ENCODE measurements at places on chromosomes 2 and 18.

DNA sequence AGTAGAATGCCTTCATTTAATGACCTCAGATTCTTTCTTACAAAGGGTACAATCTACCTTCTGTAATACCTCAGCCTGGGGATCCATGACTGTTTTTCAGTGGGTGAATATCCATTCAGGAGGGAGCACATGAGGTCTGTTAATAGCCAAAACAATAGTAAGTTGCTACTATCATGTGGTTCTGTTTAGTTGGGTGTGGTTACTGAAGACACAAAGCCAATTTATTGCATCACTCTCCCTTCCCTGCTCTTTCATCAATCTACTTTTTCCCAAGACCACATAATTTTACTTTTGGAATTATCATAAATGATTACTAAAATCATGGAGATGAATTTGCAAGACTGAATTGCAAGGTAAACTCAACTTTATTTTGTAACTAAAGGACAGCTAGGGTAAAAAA, 254.2 kb downstream of the GALNT13 start:
- DNase-seq, result no peak

- no peak for DNase-seq
Measured at GRCh38 chr2:181441670-181442069, 15.5 kb upstream of the ITGA4 start.

GRCh38 chr2:231315896-231316295, 79.6 kb upstream of the B3GNT7 start:
- DNase-seq, result no peak

GRCh38 chr2:109157563-109158105, 28.6 kb downstream of the SH3RF3 start:
- DNase-seq, result no peak

DNA sequence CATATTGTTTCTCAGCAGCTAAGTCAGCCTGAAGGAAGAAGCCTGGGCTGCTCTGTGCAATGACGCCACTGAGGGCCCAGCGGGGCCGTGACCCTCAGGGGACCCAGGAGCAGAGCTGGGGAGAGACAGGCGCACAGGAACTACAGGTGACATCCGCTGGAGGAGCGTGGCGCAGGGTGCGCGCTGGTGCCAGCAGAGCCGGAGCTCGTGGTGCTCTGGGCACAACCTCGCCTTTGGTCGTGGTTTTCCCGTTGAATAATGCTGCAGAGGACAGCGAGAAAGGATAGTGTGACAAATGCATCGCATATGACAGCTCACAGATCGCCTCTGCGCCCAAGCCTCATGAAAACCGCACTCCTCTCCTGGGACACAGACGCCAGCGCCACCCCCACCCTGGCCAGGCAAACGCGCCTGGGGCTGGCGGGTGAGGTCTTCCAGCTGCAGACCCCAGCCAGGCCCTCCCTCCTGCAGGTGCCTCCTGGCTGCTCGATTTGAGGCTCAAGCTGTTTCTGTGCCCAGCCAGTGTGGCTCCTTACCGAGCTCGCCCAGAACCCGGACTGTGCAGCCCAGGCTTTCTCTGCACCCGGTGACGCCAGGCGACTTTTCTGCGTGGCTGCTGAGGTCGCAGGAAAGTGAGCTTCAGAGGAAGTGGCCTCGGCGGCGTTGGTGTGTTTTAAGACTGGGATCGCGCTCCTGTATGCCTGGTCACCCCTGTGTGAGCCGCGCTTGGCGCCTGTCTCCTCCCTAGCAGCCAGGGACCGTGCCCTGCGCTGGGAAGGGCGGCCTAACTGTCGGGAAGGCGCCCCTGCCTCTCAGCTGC, 583.1 kb upstream of the HS6ST1 start:
- no peak for DNase-seq

- no peak for DNase-seq
Measured at GRCh38 chr2:33644215-33644614, 45.1 kb upstream of the FAM98A start.

DNA sequence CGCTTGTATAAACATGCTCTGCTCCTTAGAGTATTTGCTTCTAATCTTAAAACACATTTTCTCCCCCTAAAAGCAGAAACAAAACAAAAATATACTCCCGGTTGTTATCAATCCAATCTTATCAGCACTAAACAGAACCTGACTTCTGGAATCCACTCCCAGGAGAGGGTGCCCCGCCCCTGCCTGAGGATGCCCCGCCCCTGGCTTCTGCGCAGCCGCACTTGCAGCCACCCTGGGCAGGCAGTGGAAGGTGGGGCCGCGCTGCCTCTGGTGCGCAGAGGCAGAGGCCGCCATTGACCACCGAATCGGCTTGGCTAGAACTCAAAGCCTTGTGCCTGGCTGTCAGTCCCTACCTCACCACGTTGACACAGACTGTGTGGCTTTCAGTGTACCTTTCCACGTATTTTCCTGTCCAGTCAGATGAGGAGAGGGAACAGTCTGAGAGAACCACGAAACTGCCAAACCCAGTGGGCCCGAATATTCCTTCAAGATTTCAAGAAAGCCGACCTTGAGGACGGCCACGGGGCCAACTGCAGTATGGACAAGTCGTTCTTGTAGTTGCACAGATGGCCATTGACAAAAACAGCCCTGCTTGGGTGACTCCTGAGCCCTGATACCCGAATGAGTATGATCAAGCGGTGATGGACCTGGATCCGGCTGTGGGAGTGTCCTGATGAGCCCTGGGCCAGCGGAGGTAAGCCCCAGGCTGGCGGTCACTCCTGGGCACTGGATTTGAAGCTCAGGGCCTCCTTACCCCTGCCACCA, 46.2 kb upstream of the ARHGAP28 start:
- DNase-seq, result no peak

GRCh38 chr18:9428301-9428706, 47.0 kb upstream of the RALBP1 start:
- no peak for DNase-seq

GRCh38 chr2:218194880-218195279, 22.1 kb upstream of the ARPC2 start:
- DNase-seq, result no peak
